ENCODE measurements at places on chromosomes 4 and X.
A peak's percentile ranks its signal among the peaks of the same experiment; 100 is the strongest.

GRCh38 chr4:182925298-182925757 is 8.1 kb upstream of the DCTD start:
- peak; percentile 50 for DNase-seq

DNA sequence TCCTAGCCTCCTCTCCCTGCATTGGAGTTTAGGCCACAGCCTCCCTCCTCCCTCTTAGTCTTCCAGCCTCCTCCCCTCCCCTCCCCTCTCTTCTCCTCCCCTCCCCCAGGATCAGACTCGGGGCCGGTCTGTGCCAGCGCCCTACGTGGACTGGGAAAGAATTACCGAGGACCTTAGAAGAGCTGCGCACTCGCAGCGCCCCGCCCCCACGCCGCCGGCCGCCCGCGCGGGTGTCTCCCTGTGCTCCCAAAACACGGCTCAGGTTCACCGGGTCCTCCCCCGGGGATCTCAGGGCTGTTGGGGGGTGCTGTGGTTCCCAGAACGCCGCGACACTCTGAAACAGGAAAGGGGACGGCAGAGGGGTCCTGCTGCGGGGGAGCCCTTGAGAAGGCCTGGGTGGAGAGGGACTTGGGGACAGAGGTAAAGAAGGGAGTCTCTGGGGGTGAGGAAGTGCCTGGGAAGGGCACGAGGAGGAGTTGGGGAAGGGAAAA is 122.3 kb upstream of the TBL1X start:
- peak; percentile 5 for DNase-seq

GRCh38 chrX:143500751-143501150 is 16.5 kb downstream of the SPANXN3 start:
- no peak for DNase-seq

DNA sequence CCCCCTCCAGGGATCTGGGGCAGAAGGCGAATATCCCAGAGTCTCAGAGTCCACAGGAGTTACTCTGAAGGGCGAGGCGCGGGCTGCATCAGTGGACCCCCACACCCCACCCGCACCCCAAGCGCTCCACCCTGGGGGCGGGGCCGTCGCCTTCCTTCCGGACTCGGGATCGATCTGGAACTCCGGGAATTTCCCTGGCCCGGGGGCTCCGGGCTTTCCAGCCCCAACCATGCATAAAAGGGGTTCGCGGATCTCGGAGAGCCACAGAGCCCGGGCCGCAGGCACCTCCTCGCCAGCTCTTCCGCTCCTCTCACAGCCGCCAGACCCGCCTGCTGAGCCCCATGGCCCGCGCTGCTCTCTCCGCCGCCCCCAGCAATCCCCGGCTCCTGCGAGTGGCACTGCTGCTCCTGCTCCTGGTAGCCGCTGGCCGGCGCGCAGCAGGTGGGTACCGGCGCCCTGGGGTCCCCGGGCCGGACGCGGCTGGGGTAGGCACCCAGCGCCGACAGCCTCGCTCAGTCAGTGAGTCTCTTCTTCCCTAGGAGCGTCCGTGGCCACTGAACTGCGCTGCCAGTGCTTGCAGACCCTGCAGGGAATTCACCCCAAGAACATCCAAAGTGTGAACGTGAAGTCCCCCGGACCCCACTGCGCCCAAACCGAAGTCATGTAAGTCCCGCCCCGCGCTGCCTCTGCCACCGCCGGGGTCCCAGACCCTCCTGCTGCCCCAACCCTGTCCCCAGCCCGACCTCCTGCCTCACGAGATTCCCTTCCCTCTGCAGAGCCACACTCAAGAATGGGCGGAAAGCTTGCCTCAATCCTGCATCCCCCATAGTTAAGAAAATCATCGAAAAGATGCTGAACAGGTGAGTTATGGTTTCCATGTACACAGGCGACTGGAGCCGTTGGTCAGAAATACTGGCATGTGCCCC is at the start of gene CXCL1:
Gene CXCL1 (plus strand): TSS at position 264 of the 926 bp plus-strand sequence. CDS start 78 bp downstream, at position 342.
- no peak for DNase-seq

DNA sequence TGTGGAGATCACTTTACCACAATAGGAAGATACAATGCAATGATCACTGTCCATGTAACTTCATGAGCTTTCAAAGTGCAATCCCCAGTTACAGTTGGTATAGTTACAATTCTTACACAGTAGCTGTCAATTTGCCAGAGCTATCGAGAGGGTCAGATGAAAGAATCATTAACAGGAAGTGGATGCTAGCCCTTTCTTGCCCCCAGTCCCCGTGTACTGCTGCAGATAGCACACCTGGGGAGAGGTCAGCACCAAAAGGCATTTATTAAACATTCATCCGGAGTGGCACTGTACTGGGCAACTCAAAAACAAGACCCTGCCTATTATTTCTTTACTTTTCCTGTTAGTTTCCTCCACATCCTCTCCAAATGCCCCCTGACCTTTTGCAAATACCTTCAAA is 47.7 kb downstream of the SOD3 start:
- no peak for DNase-seq

- DNase-seq, result no peak
These were observed 30.7 kb upstream of the SMARCA5 start for GRCh38 chr4:143482840-143483239.

GRCh38 chr4:144872508-144873225 is 225.3 kb downstream of the ANAPC10 start:
- no peak for DNase-seq

DNA sequence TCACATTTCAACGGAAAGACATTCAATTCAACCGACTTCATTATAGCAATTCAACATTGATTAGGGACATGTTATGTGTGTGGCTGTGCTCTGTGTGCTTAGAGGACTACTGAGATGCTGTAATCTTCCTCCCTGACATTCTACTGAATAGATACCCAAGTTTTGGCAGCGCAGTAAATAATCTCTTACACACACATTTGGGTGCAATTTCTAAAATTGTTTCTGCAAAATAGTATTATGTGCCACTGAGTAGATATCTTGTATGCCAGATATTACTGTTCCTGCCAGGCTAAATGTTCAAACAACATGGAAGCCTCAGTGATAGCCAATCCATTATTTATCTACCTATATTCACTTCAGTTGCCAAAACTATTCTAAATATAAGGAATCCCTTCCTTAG is 41.3 kb downstream of the RTL9 start:
- no peak for DNase-seq

GRCh38 chr4:120056246-120056645 is 10.4 kb downstream of the MAD2L1 start:
- DNase-seq, result no peak

DNA sequence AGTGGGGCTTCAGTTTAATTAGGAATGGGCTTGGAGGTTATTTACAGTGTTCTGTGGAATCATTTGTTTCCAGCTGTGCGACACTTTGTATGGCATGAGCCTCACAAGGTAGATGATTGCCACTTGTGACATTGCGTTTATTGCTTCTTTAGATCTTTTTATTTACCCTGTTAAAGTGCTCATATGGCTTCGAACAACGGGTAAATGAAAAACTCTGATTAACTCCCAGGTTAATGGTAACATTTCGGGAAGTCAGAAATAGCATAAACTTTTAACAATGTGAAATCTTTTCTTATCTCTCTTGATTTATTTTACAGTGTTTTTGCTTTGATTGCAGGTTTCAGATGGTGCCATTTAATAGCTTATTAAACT is 494.3 kb downstream of the IDS start:
- DNase-seq, result no peak

- DNase-seq, result no peak
These were observed 127.2 kb downstream of the ARHGEF9 start for GRCh38 chrX:63657821-63658220.

GRCh38 chr4:27057662-27058061 is 197.0 kb downstream of the STIM2 start:
- DNase-seq, result no peak

GRCh38 chr4:186587416-186588018 is 32.1 kb upstream of the MTNR1A start:
- DNase-seq, result peak; percentile 37

GRCh38 chr4:10075953-10076391 is 40.6 kb downstream of the WDR1 start:
- DNase-seq, result no peak

DNA sequence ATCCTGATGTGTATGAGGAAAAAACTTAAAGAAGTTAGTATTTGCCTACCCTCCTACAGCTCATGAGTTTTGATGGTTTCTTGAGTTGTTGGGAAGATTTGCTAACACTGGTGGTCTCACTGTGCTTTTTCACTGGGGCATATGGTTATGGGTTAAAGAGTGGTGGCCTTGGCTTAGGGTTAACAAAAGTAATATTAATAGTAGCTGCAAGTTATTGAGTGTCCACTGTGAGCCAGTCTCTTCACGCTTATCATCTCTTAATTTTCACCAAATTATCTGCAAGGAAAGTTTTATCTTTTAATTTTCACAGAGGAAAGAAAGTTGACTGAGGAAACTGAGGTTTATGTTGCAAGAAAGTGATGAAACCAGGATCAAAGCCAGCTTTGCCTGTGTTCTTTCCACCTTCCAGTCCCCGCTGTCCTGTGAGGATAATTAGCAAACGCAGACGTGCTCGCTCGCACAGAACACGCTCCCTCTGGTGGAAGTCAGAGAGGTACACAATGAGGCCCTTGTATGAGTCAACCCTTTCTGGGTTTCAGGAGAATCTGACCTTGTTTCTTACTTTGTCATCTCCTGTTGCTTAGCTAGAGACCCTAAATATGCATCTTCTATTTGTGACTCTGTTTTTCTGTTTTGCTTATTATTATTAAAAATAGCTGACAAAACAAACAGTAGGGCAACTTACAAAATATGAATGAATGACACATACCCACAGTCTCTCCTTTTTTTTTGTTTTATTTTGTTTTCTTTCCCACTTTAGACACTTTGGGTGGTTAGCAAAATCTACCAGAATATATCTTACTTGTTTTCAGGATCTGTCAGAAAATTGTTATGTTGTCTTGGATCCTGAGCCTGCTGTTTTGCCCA is 94.3 kb downstream of the DDIT4L start:
- peak; percentile 29 for DNase-seq

GRCh38 chr4:79445371-79445781 is 37.3 kb upstream of the GK2 start:
- DNase-seq, result no peak

DNA sequence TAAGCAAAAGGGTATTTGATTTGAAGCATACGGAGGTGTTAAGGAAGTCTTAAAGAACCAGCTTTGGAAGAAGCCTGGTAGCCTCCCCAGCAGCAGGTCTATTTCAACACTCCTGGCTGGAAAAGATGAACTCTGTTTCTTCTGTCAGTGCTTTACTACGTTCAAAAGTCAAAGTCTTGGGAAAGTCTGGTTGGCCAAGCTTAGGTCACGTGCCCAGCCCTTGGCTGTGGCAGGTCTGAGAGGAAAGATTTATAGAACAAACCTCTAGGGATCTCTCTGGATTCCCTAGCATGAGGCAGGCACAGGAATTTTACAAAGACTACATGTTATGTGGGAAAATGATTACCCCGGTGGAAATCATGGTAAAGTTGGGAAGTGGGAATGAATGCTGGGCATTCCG is 8.6 kb upstream of the ARHGAP10 start:
- DNase-seq, result no peak

DNA sequence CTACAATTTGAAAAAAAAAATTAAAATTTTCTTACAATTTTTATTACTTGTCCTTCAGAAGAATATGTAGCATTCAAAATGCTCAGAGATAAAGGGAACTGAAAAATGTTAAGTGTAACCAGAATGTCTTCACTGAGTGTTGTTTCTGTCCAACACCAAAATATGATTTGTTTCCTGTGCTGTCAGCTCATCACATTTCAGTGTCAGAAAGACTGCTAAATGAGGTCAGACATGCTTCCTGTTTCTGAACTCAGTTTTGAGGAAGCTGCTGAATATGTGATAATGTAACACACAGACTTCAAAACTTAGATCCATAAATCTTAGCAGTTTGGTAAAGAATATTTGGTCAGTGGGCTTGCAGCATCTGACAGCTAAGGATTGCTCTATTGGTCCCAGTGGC is 1849.7 kb downstream of the PCDH7 start:
- no peak for DNase-seq

- no peak for DNase-seq
These were observed 243.0 kb downstream of the IDS start for GRCh38 chrX:149262086-149262485.

GRCh38 chr4:2691952-2692435 is 64.1 kb downstream of the TNIP2 start:
- DNase-seq, result no peak

DNA sequence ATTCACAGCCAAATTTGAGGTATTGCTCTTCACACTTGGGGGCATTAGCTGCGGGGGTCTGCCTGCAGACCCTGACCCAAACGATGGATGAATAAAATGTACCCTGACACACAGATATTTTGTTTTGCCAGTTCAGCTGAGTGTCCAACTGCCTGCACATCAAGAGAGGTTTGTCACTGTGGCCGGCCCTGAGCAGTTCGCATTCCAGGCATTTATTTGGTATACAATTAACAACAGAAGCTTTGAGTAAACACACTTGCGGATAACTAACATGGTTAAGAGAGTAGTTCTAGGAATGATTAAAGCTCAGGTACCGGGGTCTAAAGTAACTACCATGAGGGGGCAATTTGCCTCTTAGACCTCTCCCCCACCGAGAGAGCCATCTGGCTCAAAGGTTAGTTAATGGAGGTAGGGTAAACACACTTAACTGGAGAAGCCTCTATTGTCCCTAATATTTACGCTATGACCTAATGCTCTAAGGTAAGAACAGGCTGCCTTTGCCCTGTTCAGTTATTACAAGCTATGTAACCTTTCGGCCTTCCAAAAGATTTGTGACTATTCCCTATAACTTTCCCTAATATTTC is 162.0 kb downstream of the SNCA start:
- no peak for DNase-seq

- no peak for DNase-seq
These were observed 229.3 kb downstream of the IDS start for GRCh38 chrX:149275836-149276235.

- no peak for DNase-seq
These were observed 85.3 kb downstream of the HCCS start for GRCh38 chrX:11196476-11196875.

GRCh38 chrX:139484591-139484990 is 45.9 kb upstream of the F9 start:
- DNase-seq, result no peak

- no peak for DNase-seq
These were observed 34.7 kb downstream of the LONRF3 start for GRCh38 chrX:119009071-119009470.

DNA sequence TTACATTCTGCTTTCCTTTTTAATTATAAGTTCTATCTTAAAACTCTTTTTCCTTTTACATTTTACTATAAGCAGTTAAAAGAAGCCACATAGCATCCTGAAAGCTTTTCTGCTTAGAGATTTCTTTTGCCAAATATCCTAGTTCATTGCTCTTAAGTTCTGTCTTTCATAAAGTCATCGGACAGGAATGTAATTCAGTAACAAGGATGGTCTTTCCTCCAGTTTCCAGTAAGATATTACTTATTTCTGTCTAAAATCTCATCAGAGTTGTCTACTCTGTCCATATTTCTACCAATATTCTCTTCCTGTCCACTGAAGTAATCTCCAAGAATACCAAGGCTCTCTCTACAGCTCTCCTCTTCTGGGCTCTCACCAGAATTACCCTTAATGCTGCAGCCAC is 37.5 kb upstream of the ADH1C start:
- no peak for DNase-seq

- DNase-seq, result no peak
These were observed 4.8 kb upstream of the JCHAIN start for GRCh38 chr4:70671091-70671490.

- DNase-seq, result no peak
These were observed 188.4 kb downstream of the SLC7A11 start for GRCh38 chr4:138053641-138054301.

- no peak for DNase-seq
These were observed 3.3 kb downstream of the CDK16 start for GRCh38 chrX:47221756-47222155.

Measured in C1 segment of cervical spinal cord (tissue), 14 donors.